GOT3 (cell line): ENCODE measurements at places on chromosomes 5 and 9.

- no peak for DNase-seq
These were observed 43.8 kb upstream of the DAB2IP start for GRCh38 chr9:121607434-121608167.

DNA sequence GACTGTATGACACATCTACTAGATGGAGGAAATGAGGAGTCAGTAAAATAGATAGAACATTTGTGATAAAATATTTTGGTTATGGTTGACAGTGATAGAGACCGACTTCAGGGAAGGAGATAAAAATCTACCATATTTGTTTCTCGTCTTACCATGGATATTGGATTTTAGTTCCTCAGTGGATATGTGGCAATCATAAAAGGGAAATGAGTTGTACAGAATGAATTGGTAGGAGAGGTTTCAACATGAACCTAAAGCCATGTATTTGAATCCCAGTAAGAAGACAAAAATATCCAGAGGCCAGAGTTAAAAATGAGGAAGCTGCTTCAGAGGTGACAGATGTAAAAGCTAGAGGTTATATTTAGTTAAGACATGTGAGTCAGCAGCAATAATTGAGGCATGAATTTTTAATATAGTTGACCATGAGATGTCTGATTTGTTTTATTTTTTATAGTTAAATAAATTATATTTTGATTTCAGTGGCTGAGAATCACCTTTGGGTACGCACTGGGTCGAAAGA, 480.4 kb upstream of the TUSC1 start:
- DNase-seq, result no peak

GRCh38 chr9:38373679-38374078, 18.8 kb upstream of the ALDH1B1 start:
- DNase-seq, result no peak

DNA sequence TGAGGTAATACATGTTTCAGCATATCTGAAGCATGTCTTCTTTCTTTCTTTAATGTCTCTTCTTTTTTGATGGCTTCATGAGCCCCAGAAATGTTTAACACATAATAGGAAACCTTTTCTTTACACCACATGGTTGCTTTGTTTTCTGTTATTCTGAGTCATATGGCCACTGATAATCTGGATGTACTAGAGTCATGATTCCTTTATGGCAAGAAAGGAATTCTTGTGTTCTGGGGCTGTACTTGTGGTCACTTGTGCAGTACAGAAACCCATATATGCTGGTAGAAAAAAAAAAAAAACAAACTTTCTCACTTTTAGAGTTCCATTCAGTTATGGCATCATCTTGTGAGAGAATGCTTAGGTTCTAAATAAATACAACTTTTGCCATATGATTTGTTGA, 1669.3 kb upstream of the CDH9 start:
- no peak for DNase-seq

DNA sequence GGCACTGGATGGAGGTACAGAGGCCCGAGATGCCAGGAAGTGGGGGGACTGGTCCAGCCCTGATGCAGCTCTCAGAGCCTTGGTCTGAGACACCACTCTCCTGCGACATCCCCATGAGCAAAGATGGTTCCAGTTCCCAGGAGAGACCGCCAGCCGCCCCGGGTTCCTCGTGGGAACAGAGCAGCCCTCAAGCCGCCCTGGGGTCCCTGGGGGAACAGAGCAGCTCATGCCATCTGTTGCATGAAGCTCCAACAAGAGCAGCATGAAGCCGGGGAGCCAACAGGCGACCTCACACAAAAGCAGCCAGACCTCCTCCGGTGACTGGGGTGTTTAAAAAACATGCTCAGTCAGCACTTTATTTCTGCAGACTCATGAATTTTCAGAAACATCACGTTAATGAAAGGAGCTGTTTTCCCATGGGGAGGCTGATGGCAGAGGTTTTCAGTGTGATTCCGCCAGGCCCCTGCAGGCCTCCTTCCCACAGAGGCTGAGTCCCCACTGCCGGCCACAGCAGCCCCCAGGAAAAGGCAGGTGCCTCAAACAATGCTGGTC, 6.2 kb downstream of the SLC6A18 start:
- no peak for DNase-seq

DNA sequence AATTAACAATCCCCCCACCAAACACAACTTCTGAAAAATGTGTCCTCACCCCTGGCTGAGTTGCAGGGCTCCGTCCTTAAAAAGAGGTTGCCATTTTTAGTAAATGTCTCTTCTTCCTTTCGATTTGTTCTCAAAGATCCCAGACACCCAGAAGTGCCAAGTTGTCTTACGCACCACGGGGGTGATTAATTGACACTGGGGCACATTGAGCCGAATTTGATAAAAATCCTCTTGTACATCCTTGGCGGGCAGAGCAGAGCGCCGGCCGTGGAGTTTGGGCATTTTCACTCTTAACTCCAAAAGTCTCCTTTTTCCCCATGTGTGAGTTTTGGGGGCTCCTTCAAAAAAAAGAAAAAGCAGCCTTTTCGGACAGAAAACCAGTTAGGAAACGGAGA, 4.5 kb downstream of the LMX1B start:
- DNase-seq, result no peak

DNA sequence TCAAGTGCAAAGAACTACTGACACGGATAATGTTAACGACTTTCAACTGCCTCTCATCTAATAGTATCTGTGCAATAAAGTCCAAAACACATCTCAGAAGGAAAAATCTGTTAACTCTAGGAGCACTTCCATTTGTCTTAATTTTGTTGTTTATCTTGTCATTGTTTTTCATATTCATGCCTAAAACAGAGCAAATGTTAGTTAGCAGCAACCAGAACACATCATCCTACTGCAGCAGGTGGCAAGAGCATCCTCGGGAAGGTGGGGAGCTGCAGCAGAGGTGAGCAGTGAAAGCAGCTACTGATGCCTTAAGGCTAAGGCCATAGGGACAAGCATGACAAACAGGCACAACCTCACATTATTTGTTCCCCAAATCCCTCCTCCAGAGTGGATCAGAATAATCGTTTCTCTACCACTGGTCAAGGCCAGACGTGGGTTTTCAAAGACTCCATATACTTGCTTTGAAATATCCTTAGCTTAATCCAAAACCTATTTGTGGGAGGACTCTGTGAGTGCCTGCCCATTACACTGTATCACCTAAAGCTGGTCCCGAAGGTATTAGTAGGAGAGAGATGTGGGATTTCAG, 1.0 kb downstream of the HMGCS1 start:
- DNase-seq, result no peak
